ENCODE measurements at places on chromosomes 5 and 9. TPM values are rescaled to one million over a fixed set of nuclear protein-coding genes. Genes with fewer than 3 reads are reported as not detected.
A peak's percentile ranks its signal among the peaks of the same experiment; 100 is the strongest.

Gene PCDHGB3
- 0.59 TPM for polyA plus RNA-seq

- DNase-seq: no peak
Observed at GRCh38 chr9:75803130-75803529, 87.3 kb upstream of the PCSK5 start.

- no peak for DNase-seq
Observed at GRCh38 chr9:79610019-79610631, 38.4 kb downstream of the TLE4 start.

DNA sequence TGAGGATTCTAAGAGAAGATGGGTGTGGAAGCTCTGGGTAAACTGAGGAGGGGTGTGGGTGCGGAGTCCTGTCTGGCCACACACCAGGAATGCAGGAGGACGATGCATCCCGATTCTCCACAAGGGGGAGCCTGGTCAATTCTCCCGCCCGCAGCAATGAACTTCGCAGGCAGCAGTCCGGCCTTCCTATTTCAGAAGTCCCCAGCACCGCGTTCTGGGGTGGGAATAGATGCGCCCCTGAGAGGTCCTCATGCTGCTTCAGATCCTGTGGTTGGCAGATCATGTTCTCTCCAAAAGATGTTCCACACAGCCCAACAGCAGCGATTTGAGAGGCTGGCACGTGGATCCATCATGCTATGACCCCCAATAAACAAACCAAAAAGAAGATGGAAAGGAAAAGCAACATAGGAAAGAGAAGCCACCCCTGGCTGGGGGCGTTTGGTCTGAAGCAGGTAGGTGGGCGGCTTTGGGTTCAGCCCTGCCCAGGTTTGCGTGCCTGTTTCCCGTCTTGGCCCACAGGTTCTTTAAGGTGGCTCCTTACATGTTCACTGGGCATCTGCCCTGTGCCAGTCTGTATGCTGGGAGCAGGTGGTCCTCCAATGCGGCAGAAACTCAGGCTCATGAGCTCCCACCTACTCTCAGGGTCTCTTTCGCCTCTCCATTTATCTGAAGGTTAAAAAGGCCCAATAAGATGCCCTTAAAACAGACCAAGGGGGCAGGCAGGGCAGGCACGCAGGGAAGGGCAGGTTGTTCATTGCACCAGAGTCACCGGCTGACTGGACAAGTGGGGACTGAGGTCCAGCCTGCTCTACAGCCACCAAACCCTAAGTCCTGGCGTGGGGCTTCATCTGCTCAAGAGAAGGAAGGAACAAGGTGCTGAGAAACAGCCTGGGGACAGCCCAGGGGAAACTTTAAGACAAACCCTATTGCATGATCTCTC, 171.6 kb downstream of the PAX5 start:
- peak; percentile 64 for DNase-seq

- no peak for DNase-seq
Observed at GRCh38 chr5:149094996-149095395, 32.1 kb upstream of the SH3TC2 start.

Gene WHRN
- 23.7 TPM for polyA plus RNA-seq

Gene FUT7
- polyA plus RNA-seq: not detected

Gene ECM2
- polyA plus RNA-seq: 2.0 TPM

Gene SPEF2
- polyA plus RNA-seq: 11.8 TPM

Data from pancreas (tissue), 10 donors.